EL (cell line): ENCODE measurements at places on chromosomes 16 and 17.

- DNase-seq: peak; percentile 24
Measured at GRCh38 chr17:39618246-39618913, 8.4 kb upstream of the PPP1R1B start.

DNA sequence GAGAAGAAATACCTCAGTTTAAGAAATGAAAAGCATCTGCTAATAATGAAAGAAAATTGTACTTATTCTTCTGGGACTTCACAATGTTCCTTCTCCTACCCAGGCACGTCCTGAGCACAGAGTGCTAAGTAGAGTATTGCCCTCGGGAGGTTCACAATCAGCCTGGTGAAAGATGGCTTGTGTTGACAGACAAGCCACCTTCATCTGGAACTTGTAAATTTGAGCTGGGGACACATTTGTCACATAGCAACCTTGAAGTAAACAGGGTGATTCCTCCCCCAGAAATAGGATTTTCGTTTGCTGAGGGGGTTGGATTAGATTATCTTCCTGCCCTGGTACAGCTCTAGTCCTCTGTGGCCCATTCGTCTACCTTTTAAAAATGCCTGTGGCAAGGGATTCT, 34.4 kb upstream of the MYH2 start:
- no peak for DNase-seq

DNA sequence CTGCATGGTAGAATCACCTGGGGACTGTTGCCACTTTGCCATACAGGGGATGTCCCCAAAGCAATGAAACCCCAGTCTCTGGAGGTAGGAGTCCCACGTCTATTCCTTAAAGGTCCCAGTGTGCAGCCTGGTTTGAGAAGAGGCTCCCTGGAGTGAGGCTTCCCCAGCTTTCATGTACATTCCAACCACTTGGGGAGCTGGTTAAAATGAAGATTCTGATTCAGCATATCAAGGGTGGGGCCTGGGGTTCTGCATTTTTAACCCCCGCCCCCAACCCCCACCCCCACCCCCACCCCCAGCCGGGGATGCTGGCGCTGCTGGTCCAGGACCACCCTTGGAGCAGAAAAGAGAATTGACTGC, 241.2 kb downstream of the FOXL1 start:
- no peak for DNase-seq

DNA sequence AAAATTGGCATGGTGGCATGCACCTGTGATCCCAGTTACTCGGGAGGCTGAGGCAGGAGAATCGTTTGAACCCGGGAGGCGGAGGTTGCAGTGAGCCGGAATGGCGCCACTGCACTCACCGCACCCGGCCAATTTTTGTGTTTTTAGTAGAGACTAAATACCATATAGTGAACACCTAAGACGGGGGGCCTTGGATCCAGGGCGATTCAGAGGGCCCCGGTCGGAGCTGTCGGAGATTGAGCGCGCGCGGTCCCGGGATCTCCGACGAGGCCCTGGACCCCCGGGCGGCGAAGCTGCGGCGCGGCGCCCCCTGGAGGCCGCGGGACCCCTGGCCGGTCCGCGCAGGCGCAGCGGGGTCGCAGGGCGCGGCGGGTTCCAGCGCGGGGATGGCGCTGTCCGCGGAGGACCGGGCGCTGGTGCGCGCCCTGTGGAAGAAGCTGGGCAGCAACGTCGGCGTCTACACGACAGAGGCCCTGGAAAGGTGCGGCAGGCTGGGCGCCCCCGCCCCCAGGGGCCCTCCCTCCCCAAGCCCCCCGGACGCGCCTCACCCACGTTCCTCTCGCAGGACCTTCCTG, at the start of gene HBQ1:
HBQ1 (plus strand) TSS at position 359 of the 575 bp plus-strand sequence; CDS start at position 387, 28 bp downstream.
- peak; percentile 28 for DNase-seq

DNA sequence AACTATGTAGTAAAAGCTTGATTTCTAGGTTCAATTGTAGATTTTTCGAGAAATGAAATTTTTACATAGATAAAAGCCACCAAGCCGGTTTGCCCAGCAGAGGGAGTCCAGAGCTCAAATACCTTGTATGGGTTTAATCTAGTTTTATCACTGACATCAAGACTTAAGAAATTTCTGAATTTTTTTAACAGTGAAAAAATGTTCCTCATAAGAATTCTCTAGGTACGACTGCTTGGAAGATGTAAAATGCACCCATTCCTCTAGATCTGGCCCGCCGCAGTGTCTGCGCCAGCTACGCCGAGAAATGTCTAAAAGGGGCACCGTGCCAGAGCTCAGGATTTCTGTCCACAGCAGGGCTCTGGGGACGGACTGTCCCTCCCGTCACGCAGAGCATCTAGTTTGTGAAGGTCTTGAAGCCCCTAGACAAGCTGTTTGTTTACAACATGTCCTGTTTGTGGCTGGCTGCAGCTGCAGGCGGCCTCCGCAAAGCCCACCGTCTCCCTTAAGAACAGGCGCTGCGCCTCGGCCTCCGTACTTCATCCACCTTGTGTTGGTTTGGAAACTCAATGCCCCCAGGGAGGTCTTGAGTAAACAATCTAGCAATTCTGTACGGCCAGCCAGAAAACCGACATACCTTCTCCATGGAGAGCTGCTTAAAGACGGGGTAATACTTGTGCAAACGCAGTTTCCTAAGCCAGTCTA, 24.8 kb downstream of the MAP1LC3B start:
- peak; percentile 47 for DNase-seq

GRCh38 chr17:79979816-79980215, 55.9 kb downstream of the TBC1D16 start:
- DNase-seq: no peak

GRCh38 chr17:48290378-48290777, 139.6 kb downstream of the SKAP1 start:
- no peak for DNase-seq

- no peak for DNase-seq
Measured at GRCh38 chr16:47043200-47043599, 69.7 kb upstream of the DNAJA2 start.

- DNase-seq: no peak
Measured at GRCh38 chr16:15404792-15405191, 9.2 kb downstream of the MPV17L start.

DNA sequence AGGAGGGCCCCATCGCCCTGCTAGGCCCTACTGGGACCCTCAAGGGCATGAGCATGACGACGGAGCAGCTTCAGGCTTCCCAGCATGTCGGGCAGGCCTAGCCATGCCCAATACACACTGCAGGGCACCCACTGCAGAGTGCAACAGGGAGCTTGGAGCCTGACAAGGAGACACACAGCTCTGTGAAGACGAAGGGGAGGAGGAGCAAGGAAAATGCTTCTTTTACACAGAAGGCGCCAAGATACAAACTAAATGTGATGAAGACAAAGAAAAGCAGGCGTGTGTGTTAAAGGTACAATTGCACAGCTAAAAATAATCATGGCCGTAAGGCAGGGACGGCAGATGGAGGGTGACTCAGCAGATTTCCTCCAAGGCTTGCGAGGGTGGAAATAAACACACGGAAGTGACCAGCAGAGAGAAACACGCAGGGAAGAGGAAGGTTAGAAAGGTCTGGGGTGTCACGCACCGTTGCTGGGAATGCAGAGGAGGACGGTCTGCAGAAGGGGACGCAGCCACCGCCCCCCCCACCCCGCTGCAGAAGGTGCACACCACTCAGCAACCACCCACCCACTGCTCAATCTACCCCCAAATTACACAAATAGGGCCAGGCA, 108.5 kb downstream of the ZNF778 start:
- DNase-seq: peak; percentile 83

DNA sequence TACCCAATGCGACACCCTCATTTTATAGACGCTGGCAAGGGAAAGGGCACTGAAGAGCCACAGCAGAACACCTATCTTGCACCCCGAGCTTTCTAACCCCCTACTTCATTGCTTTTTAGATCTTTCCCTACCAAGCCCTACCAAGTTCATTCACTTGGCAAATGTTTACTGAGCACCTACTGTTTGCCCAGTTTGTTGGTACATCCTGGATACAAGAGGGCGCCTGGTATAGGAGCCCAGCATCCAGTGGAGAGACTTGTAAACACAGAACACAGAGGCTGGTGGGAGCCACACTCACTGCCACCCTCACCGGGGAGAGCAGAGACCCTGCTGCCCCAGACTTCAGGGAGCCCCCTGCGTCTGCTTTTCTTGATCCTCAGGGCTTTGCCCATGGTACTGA, 112.6 kb downstream of the GNAO1 start:
- DNase-seq: no peak

DNA sequence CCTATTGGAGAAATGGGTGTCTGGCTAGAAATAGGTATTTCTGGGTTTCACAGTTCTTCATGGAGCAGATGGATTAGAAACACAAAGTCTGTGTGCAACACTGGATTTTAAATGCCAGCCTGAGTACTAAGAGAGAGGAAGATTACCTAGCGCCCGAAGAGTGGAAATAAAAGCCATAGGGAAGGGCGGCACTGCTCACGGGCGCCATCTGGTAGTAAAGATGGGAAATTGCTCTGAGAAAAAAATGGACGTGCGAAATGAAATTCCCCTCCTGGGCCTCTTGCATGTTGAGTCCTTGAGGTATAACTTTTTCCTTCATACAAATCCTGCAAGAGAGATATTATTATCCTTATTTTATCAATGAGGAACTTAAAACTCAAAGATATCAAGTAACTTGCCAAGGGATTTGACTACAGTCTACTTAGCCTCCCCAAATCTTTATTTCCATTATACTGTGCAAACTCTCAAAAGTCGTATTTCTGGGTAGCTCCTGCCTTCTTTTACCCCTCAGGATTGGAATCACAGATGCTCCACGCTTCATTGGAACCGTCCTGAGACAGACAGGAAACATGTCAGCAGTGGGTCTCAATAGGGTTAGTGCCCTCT, 72.8 kb downstream of the MMD start:
- peak; percentile 44 for DNase-seq

GRCh38 chr17:80967404-80967872, 24.2 kb upstream of the CHMP6 start:
- DNase-seq: no peak

- no peak for DNase-seq
Measured at GRCh38 chr16:54059319-54059718, 227.3 kb downstream of the IRX3 start.

- DNase-seq: peak; percentile 87
Measured at GRCh38 chr17:16989953-16990860, 18.3 kb upstream of the TNFRSF13B start.

GRCh38 chr16:68000450-68000849, 1.2 kb upstream of the DPEP2 start:
- no peak for DNase-seq

DNA sequence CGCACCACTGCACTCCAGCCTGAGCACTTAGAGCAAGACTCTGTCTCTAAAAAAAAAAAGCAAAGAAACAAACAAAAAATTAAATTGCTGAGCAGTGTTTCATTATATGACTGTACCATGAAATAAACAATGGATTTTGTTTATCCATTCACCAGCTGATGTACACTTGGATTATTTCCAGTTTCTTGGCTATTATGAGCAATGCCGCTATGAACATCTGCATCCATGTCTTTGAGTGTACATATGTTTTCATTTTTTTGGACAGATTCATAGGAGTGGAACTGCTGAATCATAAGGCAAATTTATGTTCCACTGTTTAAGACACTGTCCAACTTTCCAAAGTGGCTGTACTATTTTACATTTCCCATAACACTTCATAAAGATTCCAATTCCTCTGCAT, 8.0 kb downstream of the RNF157 start:
- peak; percentile 81 for DNase-seq

GRCh38 chr17:62189377-62189776, 124.3 kb upstream of the MED13 start:
- DNase-seq: no peak

DNA sequence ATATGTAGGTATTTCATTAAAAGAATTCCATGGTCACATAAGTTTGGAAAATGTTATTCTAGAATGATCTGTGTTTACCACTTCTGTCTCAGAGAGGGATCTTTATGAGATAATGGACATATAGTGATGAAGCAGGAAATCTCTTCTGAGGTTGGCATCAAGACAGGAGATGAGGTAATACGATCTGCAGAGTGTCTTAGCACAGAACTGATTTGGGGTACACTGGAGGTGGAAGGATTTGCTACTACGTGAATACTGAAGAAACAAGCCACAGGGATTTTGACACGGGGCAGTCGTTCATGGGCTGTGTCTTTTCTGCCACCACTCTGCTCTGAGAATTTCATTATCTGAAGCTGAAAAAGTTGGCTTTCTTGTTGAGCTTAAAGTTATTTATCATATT, 5.5 kb downstream of the CBFB start:
- peak; percentile 61 for DNase-seq

DNA sequence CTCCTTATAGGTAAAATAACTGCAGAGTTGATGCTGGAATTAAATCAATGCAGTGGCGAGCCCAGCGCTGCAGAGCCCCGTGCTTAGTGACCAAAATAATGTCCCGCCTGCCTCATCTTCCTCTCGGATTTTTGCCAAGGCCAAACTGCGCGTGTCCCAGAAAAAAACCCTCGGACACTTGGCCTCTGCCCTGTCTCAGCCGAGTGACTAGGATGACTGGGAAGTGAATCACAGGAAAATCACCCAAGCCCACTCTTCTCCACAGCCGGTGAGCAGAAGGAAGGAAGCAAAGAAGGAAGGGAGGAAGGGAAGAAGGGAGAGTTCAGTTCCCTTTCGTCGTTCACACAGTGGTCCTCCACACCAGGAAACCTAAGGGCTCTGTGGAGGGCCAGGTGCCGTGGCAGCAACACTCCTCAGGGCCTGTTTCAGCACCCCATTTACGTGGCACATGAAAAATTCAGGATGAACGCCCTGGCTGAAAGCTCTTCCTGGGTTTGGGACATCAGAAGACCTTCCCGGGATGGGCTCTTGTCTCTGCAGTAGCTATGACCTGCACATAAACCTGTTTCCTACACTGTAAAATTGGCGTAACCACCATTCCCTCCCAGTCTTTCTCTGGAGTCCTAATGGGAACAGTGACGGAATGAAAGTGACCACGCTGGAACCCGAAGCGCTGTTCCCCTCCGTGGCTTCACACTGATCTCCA, 25.4 kb upstream of the HOXB13 start:
- DNase-seq: peak; percentile 66

- no peak for DNase-seq
Measured at GRCh38 chr17:1800240-1800639, 29.5 kb downstream of the SMYD4 start.

- no peak for DNase-seq
Measured at GRCh38 chr17:44584443-44584842, 27.2 kb downstream of the FZD2 start.

DNA sequence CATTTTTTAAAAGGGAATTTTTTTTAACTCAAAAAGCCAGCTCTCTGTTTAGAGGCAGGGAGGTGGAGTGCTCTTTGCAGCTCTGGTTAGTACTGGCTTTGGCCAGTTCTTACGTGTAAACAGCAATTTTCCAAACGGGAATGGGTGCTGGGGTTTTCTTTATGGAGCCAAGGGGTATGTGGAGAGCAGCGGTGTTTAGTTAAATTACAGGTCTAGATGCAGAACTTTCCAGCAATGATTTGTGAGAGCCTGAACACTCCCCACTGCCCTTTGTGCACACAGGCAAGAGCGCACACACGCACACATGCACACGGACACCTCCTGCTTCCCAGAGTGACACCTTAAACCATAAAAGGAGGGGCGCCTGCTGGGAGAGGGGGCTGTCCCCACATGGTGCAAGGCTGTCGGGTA, 140.2 kb downstream of the MSI2 start:
- DNase-seq: no peak

GRCh38 chr17:4944163-4944553, 4.1 kb downstream of the RNF167 start:
- DNase-seq: no peak

GRCh38 chr17:80254396-80255251, 6.0 kb upstream of the RNF213 start:
- DNase-seq: peak; percentile 96
